ENCODE measurements at places on chromosomes 6 and 20. TPM values are rescaled to one million over a fixed set of nuclear protein-coding genes. Genes with fewer than 3 reads are reported as not detected.

Gene PPP1R3G
- 1.6 TPM for total RNA-seq

Gene ULBP1
- total RNA-seq: 0.97 TPM

Gene TAPBP
- 40.6 TPM for total RNA-seq

Gene RIPOR3
- 0.09 TPM for total RNA-seq

Gene ZBP1
- total RNA-seq: 0.07 TPM

Gene TFAP2C
- 17.1 TPM for total RNA-seq

Gene TRIM15
- not detected for total RNA-seq

Gene ZSCAN23
- not detected for total RNA-seq

Gene PLCB1
- total RNA-seq: 1.0 TPM

Gene PI16
- not detected for total RNA-seq

Gene CPNE5
- 0.11 TPM for total RNA-seq

Gene CRIP3
- 0.20 TPM for total RNA-seq

Gene MYH7B
- 0.20 TPM for total RNA-seq

Gene KIAA1755
- 0.14 TPM for total RNA-seq

Gene MYB
- total RNA-seq: 0.57 TPM

Gene TULP4
- total RNA-seq: 6.4 TPM

Gene CRISP2
- total RNA-seq: not detected

Gene GNAS-AS1
- not detected for total RNA-seq

Gene RAET1L
- total RNA-seq: 0.25 TPM
